ENCODE measurements at places on chromosomes 6 and 20. TPM values are rescaled to one million over a fixed set of nuclear protein-coding genes. Genes with fewer than 3 reads are reported as not detected.

Gene CSNK2B
- 197 TPM for total RNA-seq

GRCh38 chr6:152794696-152795095, 44.1 kb downstream of the VIP start:
- no peak for DNase-seq

DNA sequence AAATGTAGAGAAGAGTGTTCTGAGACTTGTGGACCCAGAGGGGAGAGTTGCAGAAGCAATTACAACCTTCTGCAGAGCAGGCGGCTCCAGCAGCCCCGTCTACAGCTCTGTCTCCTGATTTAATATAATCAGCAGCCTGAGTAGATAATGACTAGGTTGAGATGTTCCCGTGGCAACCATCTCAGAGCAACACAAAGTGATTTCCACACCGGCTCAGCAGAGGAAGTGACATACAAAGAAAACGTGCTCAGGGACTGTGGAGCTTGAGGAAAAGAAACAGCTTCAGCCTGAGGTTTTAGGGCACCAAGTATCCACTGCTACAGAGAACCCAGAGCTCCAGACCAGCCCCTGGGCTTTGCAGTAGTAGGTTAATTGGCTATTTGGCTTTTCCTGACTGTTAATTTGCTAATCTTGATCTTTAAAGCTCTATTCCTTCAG, 136.4 kb downstream of the MTFR2 start:
- no peak for DNase-seq

Gene SMLR1
- total RNA-seq: not detected

Gene TNFRSF6B
- total RNA-seq: 1.3 TPM

GRCh38 chr6:161748535-161749416, 474.9 kb upstream of the AGPAT4 start:
- peak; percentile 42 for DNase-seq

DNA sequence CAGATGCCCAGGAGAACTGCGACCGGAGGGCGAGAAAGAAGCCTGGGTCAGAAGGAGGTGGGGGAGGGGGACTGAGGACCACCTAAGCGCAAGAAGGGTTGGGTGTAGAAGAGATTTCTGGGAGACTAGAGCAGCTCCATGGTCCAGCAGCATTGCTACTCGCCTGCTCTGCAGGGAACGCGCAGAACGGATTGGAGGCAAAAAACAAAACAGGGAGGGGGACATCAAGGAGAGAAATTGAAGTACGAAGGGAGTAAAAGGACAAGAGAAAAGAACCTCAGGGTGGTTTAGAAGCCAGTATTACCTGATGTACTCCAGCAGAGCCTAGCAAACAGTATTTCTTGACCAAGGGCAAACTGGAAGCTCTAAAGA, 537 bp upstream of the GABBR1 start:
- no peak for DNase-seq

- DNase-seq: no peak
These were observed 1046.7 kb upstream of the MAP3K7 start for GRCh38 chr6:91633374-91634111.

DNA sequence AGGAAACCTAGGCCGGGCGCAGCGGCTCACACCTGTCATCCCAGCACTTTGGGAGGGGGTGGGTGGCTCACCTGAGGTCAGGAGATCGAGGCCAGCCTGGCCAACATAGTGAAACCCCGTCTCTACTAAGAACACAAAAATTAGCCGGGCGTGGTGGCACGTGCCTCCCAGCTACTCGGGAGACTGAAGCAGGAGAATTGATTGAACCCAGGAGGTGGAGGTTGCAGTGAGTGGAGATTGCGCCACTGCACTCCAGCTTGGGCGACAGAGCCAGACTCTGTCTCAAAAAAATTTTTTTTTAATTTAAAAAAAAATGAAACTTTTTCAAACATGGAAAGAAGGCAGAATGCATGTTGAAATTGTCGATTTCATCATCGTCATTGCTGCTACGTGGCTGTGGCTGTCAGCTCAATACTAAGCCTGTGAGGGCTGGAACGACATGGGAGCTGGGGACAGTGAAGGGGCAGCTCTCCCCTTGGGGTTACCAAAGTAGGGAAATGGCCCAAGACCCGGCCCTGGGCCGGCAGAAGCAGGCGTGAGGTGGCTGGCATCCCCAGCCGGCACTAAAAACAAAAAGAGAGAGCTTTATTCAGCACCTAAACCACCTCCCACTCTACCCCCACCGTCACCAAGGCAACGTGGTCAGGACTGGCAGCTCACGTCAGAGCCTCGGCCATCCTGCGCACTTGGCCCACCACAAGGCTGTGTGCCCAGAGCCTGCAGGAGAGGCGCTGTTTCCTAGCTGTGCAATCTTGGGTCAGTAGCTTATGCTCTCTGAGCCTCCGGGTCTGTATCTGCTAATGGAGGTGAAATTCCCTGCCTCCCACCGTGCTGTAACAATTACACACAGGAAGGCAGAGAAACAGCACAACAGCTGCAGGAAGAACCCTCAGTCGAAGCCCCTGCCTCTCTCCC, 30.8 kb downstream of the AGPAT4 start:
- peak; percentile 49 for DNase-seq

Gene IL17F
- total RNA-seq: not detected

DNA sequence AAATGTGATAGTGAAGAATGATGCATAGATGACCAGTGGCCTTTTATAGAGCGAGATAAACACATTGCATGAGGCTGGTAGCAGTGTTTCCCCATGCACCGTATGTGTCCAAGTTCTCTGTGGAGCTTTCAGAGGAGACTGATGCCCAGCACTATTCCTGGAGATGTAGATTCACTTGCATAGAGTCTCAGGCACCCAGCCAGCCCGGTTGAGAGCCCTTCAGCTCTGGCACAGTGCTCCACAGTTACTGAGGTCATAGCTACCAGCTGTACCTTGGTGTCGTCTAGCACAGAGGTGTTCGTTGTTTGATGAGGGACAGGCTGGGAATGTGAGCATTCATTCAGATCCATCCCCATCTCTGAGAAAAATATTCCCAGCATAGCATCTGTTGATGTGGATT, 328.9 kb downstream of the FARS2 start:
- DNase-seq: no peak

- no peak for DNase-seq
These were observed 20.9 kb upstream of the SPO11 start for GRCh38 chr20:57308451-57309271.

GRCh38 chr6:166540631-166541331, 45.7 kb downstream of the RAMACL start:
- no peak for DNase-seq

DNA sequence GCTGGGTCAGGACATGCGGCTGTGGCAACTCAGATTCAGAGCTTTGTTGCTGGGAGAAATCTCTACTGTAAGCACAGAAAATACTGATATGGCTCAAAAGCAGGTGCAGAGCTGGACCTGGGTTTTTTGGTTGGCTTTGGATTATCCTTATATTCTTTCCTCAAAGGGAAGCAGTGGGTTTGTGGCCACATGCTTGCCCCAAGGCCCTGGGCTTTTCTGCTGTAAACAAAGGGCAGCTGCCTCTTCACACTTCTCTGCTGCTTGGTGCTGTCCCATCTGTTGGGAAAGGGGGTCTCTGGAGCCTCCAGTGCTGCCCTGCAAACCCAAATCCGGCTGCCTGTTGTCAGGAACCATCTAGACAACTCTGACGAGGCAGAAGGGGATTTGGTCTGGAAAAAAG, 52.4 kb downstream of the ANKRD6 start:
- peak; percentile 69 for DNase-seq

Gene CST2
- not detected for total RNA-seq

DNA sequence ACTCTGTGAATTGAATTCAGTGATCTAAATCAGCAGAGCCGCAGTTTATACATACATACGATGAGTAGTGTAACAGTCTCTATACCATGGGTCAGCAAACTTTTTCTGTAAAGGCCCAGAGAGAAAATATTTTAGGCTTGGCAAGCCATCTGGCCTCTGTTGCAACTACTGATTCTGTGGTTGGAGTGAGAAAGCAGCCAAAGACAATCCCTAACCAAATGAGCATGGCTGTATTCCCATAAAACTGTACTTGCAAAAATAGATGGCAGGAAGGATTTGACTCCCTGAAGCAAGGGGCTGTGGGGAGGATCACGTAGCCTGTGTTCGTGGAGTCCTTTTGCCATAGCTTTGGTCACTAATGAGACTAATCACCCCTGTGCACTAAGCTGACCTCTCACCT, 17.9 kb upstream of the MOCS1 start:
- no peak for DNase-seq

- DNase-seq: no peak
These were observed 308.9 kb upstream of the EXOC2 start for GRCh38 chr6:1001655-1002349.

DNA sequence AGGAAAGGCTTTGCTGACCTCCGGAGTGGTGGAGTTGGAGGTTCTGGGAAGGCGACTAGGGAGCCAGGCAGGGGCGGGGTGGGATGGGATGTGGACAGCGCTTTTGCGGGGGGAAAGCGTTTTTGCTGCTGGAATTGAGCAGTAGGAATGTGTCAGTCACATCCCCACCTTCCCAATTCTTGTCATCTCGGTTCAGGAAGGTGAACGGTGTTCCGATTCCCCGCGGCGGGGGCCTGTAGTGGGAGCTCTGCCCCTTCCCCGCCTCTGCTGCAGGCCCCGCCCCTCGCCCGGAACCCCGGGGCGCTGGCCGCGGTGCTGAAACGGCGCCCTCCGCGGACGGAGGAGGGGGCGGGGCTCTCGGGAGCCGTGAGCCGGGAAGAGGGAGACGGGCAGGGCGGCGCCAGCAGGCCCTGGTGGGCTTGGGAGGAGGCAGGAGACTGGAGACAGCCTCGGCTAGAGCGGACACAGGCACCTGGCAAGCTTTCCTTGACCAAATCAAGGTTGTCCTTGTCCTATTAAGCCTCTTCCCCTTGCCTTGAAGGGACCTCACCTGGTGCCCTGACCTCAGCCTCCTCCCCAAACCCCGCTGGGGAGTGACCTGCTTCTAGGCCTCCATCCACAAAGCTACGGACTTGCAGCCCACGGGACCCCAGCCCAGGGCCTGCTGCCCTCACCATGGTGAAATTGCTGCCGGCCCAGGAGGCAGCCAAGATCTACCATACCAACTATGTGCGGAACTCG, at the start of gene LHFPL5:
Gene LHFPL5 (plus strand): TSS at position 357 of the 741 bp plus-strand sequence. CDS start 319 bp downstream, at position 676.
- peak; percentile 44 for DNase-seq

DNA sequence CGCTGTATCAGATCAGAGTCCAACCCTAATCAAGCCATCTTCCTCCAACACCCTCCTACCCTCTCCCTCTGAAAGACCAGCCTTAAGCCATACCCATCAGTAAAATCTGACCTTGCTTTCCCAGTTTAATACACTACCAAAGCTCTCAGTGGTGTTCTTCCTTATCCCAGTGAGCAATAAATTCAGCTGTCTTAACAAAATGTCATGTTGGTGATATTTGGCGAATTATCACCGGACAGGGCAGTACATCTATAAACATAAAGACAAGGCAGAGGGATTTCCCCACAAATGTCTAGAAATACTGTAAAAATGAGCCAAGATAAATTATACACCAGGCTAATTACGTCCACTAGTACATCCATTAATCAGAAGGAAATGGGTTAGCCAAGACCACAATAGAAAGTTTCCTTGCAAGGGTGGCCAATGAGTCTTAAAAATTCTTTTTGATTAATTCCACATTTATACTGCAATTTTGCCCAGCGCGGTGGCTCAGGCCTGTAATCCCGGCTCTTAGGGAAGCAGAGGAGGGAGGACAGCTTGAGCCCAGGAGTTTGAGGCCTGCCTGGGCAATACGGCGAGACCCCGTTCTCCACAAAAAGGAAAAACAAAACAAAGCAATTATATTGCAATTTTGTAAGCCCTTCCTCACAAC, 905 bp downstream of the RARS2 start:
- peak; percentile 3 for DNase-seq

GRCh38 chr6:111258010-111258409, 170.7 kb downstream of the SLC16A10 start:
- no peak for DNase-seq

GRCh38 chr6:161344626-161345025, 70.8 kb upstream of the AGPAT4 start:
- DNase-seq: no peak

GRCh38 chr20:53678990-53679596, 85.5 kb upstream of the ZNF217 start:
- peak; percentile 49 for DNase-seq

DNA sequence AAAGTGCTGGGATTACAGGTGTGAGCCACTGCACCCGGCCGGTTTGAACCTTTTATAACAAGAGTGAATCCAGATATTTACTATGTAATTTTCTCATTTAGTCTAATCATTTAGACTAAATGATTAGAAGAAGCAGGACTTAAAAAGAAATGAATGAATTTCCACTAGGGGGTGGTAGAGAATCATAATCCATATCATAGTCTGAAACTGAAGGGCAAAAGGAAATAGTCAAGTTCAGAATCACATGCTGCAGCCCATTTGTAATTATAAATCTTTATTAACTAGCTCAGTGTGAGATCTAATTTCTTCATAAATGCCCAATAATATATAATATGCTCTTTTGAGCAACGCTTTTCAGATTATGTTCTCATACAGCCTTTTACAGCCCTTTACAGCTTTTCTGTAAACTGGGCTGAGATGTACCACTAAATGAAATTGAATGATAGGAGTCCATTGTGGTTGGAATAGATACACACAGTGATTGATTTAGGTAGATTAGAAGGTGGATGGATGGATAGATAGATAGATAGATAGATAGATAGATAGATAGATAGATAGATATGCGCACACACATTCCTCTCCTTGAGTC, 31.8 kb downstream of the PSMB9 start:
- no peak for DNase-seq

- no peak for DNase-seq
These were observed 290.5 kb upstream of the ZFP64 start for GRCh38 chr20:52482044-52482443.

Gene OR2B2
- not detected for total RNA-seq

DNA sequence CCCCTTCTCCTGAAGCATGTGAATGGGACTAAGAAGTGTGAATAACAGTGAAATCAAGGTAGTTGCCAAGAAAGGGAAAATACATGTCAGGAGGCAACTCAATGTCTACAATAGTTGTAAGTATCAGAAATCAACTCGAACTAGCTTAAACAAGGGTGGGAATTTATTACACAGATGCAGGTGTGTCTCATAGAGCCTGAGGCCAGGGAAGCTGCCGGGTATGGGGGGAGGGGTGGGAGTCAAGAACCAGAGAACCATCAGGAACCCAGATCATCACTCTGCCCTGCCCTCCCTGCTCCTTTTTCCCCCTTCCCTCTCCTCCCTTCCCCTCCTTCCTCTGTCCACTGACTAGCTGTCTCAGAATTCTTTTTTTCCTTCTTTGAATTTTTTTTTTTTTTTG, 34.9 kb upstream of the BMP6 start:
- no peak for DNase-seq

GRCh38 chr6:42898891-42899361, 16.9 kb upstream of the PTCRA start:
- DNase-seq: peak; percentile 70

DNA sequence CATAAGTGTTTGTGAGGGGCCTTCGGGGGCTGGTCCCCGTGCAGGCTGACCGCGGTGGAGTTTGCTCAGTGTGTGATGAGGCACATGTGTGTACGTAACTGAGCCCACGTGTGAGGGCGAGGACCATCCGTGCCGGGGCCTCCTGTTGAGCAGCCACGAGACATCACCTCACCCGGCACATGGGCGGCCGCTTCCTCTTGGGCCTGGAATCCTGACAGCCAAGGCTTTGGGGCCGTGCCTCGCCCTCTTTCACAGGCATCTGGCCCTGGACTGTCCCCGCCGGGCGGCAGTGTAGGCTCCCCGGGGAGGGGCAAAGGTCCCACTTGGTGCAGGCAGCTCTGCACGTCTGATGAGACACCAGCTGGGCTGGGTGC, 202.3 kb downstream of the DLL1 start:
- DNase-seq: no peak

- DNase-seq: no peak
These were observed 132.4 kb downstream of the CDH26 start for GRCh38 chr20:60090631-60091030.

Gene DYNLT1
- 104 TPM for total RNA-seq

Gene C6orf136
- 10.0 TPM for total RNA-seq

Gene MEP1A
- total RNA-seq: not detected

- no peak for DNase-seq
These were observed 560.0 kb downstream of the TBC1D32 start for GRCh38 chr6:120774275-120774674.
